ENCODE measurements at places on chromosomes 5 and 9.

DNA sequence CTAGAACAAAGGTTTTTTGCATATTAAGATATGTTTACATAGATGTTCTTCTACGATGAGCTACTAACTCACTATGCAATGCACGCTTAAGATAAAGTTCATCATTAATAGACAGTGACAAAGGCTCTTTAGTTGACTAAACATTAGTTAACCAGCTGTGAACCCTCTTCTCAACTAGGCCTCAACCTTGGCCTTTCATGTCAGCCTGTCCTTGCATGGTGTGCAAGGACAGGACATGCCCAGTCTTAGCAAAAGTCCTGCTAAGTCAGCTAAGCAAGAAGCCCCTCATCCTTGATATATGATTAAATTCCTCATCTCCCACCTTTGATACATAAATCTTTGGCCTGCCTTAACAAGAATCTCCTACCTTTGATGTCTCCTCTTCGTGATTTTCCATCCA is 50.9 kb downstream of the PLPP1 start:
- DNase-seq = no peak

GRCh38 chr9:90095682-90096081 is 490.9 kb downstream of the GADD45G start:
- peak; percentile 97 for DNase-seq

DNA sequence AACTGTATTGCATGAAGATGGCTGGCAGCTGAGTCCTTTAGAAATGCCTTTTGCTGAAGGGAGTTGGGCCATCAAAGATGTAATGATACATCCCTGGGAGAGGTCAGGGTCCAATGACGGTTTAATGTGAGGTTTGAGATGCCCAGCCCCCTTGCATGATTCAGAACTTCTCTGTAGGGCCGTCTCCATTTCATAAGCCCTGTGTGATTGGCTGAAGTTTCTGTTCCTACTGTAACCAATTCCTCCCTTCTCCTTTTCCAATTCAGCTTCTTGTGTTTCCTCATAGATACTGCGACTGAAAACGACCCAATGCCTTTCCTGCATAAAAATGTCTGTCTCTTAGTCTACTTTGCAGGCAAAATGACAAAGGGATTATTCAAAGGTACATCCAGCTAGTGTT is 47.9 kb upstream of the ST8SIA4 start:
- no peak for DNase-seq

DNA sequence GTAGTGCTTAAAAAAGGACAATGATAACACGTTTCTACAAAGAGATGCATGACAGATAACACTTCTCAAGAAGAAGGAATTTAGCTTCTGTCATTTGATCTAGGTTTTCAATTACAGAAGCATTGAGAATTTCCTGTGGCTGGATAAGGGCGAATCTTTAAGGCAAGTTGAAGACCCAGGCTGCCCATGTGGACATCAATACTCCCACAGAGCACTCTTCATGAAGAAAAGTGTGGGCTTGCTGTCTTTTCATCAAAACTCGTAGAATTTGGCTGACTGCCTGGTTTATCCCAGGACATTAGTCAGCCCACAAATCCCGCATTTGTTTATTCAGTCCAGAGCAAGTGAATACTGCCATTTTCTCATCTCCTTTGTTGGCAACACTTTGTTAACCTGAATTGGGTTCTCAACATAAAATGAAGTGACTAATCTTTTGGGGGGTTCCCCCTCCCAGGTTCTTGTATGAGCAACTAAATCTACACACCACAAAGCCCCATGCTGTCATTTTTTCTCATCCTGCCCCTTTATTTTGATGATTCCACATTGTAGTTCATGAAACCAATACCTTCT is 43.4 kb upstream of the CDKN2B start:
- DNase-seq = no peak

DNA sequence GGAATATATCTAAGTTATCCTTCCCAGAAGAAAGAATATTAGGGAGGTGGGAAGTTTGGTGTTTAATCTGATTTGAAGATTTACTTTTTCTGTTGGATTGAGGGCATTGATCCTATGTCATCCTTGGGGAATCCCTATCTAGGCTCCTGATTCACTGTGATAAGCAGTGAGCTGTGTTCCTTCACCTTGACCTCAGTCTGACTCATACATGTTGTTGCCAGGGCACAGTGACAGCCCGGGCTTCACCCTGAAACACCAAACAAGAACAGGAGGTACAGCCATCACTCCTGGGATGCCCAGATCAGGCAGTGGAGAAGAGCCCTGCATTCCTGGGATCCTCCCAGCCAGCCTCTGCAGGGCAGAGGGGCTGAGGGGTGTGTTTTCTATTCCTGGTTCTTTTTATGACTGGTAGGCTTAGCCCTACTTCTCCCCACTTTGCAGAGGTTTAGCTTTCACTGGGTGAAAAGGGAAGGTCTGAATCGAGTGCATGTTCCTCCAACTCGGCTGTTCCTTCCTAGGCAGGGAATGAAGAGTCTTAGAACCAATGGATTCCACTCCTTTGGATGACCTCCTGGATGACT is 3.1 kb upstream of the FAM53C start:
- no peak for DNase-seq

DNA sequence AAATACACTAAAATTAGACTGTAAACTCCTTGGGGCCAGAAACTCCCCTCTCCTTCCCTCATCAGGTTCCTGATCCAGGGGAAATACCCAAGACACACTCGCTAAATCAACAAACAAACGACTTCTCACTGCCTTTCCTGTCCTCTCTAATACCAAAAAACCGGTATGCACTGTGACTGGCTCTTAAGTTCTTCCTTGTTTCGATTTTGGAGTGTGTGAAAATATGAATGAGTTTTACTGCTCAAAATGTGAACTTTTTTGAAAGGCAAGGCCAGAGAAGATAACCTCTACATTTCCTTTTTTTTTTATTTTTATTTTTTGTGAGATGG is 81.1 kb upstream of the EPB41L4B start:
- no peak for DNase-seq

GRCh38 chr5:2660315-2660714 is 91.2 kb downstream of the IRX2 start:
- DNase-seq = no peak

DNA sequence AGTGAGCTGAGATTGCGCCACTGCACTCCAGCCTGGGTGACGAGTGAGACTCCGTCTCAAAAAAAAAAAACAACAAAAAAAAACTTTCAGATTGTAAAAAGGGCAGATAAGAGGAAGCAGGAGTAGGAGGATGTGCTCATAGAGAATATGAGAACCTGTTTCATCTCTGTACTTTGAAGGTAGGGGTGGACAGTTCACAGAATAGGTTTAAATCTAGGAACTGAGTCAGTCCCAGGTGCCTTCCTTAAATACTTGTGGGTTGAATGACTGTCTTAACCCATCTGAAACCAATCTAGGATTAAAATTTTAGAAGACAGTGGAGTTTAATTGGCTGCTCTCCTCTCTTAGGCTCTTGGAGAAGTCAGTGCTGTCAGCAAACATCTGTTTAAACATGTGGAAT is 12.4 kb downstream of the POLK start:
- no peak for DNase-seq

- no peak for DNase-seq
These were observed 3.8 kb downstream of the ZNF618 start for GRCh38 chr9:113879911-113880310.

- DNase-seq = no peak
These were observed 54.3 kb upstream of the BOD1 start for GRCh38 chr5:173670791-173671120.

DNA sequence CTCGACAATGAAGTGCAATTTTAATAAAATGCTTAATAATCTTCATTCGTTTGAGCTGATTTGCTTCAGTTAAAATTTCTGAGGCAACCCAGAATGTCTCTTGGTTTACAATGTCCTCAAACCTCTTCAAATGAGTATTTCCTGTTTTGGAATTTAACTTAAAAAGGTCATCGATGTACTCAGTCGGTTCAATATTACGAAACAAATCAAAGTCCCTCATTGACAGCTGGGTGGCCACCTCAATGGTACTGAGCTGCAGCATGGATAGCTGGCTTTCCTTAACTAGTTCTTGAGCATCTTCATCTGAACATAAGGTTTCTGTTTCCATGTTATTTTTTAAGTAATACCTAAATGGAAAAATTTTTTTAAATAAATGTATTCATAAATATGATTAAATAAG is 173.3 kb downstream of the RAPGEF6 start:
- no peak for DNase-seq

DNA sequence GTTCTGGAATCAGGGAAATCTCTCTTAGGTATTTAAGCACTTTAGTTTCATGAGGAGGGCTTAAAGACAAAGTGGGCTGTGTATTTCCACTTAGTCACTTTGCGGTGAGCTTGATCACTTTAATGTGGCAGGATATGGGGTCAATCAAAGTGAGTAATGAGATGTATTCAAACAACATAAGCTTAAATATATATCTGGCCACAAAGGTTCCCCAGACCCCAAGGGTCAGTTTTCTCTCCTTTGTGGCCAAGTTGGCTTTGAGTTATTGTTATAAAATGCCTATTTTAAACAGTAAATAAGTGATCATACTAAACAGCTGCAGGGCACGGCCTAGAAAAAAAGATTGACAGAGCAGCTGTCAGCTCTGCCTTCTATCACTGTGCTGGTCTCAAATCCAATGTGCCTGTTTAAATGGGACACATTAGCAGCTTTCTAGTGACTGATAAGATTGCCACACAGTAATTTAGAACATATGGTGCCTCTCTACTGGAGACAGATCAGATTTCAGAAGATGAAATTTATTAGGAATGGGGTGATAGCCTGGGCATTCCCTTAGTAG is 363.9 kb downstream of the AGTPBP1 start:
- DNase-seq = no peak

DNA sequence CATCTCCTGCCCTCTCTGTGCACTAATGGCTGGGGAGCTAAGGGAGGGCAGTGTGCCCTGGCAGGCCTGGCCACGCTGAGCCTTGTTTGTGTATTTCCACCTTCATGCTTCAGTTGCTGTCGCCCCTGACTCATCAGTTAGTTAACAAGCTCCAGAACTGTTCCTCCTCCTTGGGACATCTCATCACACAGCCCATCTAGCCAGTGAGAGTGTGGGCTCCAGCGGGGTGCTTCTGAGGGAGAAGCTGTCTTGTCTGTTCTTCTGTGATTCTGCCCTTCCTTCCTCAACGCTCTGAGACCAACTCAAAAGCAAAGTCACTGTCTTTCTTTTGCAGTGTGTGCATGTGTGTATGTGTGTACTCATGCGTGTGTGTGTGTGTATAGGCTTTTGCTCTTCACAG is 58.3 kb upstream of the CPEB4 start:
- DNase-seq = no peak

DNA sequence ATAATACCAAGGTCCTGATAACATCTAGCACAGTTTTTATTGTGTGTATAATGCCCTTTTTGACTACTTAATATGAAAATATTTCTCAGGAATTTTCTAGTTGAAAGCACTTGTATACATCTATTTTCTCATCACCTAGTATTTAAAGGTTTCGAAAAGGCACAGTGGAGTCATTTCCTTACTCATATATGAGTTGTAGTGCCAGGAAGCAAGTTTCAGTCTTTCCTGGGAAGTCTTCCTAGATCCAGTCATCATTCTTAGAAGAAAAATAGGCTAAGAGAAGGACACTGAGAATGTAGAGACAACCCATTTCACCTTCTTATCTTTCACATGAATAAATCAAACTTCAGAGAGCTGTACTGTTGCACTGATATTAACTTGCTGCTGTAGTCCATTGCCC is 70.2 kb downstream of the SLC25A46 start:
- no peak for DNase-seq

- DNase-seq = no peak
These were observed 18.8 kb downstream of the C5orf52 start for GRCh38 chr5:157689942-157690689.

GRCh38 chr9:8371686-8372085 is 572.1 kb upstream of the DMAC1 start:
- no peak for DNase-seq

GRCh38 chr5:52743012-52743411 is 44.7 kb upstream of the ITGA1 start:
- DNase-seq = no peak

- peak; percentile 7 for DNase-seq
These were observed 32.8 kb downstream of the ARPC5L start for GRCh38 chr9:124894741-124895170.

DNA sequence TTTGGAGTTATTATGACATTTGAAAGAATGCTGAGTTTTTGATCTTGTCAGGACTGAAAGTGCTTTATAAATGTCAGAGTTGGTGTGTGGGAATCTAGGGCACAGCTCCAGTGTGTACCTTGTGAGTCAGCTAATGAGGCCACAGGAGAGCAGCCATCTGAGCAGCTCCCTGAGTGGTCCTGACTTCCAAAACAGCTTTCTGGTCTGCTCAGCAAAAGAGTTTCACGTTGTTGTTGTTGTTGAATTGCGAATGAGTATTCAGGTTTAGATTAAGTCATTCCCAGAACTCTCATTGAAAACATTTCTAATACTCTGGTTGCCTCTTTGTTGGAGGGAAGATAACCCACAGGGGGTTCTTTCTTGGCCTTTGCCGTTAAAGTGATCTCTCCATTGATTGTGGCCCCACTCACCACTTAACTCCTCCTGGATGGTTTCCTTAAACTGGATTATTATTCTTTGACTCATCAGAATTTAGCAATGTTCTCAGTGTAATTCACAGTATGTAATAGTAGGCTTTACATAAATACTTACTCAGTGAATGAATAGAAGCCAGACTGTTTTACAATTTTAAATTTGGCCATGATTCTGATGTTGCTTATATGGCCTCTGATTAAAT is 125.1 kb upstream of the SGCD start:
- no peak for DNase-seq

DNA sequence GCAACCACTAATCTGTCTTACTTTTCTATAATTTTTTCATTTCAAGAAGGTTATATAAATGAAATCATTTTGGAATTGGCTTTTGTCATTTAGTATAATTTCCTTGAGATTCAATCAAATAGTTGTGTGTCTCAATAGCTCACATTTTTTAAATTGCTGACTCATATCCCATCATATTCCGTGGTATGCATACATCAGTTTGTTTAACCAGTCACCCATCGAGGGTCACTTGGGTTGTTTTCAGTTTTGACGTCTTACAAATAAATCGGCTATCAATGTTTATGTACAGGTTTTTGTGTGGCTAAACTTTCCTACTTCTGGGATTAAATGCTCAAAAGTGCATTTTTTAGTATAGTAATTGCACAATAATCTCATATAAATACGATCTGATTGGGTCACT is 185.5 kb downstream of the TAF11L14 start:
- DNase-seq = no peak

DNA sequence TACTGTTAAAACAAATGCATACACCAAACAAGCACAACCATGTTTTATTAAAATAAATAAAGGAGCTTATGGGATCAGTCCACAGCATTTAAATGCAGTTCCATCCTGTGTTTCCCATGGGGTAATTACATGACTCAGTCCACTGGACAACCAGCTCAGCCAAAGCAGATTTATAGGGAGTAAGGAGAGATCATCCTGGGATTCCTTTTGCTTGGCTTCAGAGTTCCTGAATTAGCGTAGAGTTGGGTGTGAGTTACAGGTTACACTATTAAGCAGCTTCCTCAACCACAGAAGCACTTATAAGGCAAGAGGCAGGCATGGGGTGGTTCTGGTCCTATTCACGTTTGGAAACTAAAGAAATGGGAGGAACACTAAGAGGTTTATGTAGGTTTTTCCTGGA is 381.1 kb upstream of the ACTBL2 start:
- no peak for DNase-seq

All from NCI-H510A treated with DMSO at 0.1 percent for 48 hours (cell line).